T-helper 1 cell (primary cell): ENCODE measurements at places on chromosomes 1 and 21.

DNA sequence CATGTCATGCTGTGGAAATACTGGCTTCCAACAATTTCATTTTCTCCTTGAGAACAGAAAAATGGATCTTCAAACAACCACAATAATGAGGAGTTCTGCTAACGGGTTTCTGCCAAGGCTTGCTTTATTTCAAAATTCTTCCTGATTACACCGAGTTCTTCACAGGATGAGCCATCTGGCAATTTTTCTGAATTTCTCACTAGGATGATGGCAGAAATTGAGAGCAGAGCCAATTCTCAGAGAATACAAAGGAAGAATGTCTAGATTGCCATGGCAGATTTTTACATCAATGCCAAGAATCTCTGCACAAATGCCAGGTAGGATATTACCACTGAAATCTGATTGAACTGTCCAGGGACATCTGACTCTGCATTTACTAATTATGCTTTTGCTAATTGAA, 619.0 kb upstream of the CHRM3 start:
- DNase-seq = no peak

DNA sequence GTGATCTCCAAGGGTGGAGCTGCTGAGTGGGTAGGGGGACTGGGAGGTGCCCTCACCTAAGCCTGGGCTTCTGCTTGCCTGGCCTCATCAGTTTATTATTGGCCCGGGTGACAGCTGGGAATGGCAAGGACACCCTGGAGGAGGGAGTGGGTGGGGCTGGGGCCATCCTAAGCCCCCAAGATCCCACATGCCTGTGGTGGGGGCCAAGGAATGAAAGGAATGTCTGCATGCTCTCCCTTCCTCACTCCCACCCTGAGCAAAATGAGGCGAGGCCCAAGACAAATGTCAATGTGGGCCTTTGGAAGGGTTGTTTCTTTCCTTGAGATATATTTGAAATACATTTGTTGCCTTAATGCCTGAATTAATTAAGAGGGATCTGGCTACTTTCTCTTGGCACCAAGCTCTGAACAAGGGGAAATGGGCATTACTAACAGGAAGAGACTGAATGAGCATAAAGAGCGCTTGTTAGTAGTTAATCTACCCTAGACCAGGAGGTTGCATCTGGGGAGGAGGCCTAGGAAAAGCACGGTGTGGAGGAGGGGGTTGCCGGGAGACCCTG, 19.7 kb upstream of the CHI3L1 start:
- no peak for DNase-seq

- no peak for DNase-seq
These were observed 11.4 kb upstream of the ZBTB21 start for GRCh38 chr21:42021371-42022090.

DNA sequence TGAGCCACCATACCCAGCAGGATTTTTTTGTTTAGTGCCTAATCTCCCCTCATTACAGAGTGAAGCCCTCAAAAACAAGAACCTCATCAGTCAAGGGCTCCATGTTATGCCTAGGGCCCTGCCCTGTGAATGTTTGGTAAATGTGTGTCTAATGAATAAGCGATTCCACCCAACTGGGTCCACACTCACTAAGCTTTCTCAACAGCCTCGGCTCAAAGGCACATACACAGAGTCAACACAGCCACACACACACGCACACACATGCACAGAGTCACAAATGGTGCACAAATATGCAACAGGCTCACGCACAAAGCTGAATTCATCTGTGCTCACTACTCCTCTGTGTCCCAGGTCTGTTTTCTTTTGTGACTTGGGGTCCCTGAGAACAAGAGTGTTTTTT, 11.7 kb upstream of the SYNC start:
- no peak for DNase-seq

DNA sequence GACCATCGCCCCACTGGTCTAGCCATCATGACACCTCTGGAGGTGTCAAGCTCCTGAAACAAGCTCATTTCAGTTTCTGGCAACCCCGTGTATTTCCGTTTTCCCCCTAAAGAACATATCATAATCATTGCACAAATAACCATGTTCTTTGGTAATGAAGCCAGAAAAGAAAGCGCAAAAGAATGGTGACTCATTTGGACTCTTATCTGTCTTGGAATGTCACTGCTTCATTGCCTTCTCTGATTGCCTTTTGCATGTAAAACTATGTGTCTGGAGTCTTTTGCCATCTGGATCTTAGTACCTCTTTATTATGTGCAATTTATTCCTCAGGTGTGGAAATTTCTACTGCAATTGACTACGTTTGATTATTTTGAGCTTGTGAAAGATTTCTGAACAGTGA, 110.5 kb downstream of the COLGALT2 start:
- DNase-seq = no peak

DNA sequence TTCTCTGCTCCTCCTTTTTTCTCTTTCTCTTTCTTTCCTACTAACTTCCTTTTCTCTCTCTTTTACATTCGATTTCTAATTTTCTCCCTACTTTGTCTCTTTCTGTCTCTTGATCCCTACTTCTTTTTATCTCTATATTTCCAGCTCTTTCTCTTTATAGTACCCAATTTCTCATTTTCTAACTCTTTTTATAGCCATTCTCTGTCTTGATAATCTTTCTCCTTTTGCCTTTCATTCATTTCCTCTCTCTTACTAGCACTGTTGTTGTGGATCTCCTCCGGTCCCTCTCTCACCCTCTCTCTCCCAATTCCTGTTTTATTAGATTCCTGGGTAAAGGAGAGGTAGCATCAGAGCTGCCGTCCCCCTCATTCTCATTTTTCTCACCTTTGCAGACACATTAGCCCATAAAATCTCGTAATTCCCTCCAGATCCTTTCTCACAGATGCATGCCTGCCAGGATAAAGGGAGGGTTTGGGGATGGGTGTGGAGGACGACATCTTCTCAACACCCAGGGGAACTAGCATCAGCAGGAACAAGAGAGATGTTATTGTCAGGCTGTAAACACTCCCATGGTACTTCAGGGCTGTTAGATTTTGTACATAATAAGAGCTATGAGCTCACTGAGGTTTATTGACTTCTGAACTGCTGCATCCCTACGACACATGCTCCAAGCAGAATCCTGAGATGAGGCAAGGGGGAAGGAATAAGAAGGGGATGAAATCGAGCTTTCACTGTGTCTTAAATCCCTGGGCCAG, 159.0 kb upstream of the GALNT2 start:
- DNase-seq = no peak

GRCh38 chr1:22325531-22326371, 125.9 kb upstream of the ZBTB40 start:
- DNase-seq = no peak

DNA sequence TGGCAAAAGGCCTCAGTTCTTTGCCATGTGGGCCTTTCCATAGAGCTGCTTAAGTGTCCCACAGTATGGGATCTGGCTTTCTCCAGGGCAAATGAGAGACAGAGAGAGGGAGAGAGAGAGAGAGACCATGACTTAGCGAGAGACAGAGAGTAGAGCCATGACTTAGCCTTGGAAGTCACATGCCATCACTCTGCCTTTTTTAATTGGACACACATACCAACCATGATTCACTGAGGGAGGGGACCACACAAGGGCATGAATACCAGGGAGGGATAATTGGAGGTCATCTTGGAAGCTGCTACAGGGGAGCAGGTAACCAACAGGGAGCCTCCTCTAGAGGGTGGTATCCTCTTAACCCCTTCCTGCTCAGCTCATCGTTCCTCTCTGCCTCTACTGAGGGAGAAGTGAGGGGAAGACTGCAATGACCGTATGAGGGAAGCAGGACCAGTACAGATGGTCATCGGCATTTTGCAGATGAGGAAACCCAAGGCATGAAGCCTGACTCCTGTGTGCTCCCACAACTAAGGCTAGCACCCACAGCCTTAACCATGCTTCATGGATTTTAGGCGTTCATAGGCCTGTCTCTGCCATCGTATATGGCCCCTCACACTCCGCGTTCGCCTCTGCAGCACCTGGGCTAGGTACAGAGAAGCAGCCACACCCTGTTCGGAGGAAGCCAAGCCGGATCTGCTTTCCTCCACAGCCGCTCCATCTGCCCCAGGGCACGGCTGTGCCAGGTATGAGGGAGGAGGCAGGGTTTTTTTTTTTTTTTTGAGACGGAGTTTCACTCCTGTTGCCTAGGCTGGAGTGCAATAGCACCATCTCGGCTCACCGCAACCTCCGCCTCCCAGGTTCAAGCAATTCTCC, 38.6 kb downstream of the MEF2D start:
- DNase-seq = no peak

DNA sequence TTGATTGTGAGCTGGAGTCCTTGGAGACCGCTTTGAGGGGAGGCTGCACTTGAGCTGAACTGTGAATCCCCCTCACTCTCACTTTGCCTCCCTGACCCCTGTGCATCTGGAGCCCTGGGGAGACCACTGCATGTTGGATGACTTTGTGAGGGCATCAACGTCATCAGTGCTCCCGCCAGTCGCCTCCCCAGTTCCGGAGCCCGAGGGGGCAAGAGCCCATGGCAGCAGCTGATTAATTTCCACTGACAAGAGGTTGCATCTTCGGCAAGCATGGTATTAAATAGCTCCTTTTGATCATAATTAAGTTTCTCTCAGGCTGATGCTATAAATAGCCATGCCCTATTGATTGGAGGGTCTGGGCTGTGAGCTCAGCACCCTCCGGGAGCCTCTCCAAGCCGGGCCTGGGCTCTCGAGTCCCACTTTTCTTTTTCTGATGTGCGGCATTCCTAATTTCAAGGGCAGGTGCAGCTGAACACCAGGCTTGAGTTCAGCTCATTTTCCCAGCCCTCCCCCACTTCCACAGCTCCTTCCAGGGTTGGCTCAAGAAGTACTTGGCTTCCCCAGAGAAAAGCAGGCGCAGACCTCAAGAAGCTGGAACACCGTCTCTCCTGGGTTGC, 33.2 kb downstream of the KCND3 start:
- DNase-seq = no peak

DNA sequence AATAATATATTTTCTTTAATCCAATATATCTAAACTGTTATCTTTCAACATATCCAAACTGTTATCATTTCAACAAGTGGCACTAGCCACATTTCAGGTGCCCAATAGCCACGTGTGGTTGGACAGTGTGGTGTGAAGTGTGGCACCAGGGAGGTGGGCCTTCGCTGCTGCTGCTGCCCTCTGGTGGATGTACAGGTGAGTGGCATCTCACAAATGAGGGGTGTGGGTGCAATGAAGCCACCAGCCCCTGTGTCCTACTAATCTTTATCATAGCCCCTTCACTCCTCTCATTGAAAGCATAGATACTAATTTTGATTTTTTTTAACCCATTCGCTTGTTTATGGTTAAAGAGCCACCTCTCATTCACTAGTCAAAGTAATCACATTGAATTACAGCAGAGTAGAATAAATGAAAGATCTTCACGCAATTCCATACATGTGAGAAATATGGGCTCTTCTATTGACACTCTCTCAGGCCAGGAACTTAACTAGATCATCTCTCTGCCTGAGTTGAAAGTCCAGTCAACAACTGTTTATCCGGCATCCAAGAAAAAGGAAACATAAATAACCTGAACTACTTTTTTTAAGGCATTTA, 499.2 kb downstream of the OMA1 start:
- no peak for DNase-seq

GRCh38 chr1:59477867-59478266, 181.0 kb downstream of the FGGY start:
- no peak for DNase-seq

DNA sequence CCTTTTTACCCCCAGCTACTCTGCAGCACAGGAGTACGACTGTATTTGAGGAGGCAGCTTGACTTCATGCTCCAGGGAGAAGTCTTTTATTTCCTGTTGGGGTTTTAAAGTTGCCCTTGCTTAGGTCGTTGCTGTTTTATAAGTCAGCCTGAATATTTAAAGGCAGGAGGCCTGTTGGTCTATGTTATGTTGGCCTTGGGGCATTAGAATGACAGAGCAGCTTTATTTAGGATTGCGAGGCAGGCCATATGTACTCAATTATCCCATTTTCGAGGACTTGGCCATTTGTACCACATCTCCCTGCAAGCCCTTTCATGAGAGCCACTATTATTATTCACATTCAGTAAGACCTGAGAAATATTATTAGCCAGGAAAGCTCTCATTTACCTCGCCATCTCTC, 47.0 kb downstream of the KIF26B start:
- no peak for DNase-seq

GRCh38 chr1:219419860-219420259, 193.0 kb downstream of the ZC3H11B start:
- no peak for DNase-seq

DNA sequence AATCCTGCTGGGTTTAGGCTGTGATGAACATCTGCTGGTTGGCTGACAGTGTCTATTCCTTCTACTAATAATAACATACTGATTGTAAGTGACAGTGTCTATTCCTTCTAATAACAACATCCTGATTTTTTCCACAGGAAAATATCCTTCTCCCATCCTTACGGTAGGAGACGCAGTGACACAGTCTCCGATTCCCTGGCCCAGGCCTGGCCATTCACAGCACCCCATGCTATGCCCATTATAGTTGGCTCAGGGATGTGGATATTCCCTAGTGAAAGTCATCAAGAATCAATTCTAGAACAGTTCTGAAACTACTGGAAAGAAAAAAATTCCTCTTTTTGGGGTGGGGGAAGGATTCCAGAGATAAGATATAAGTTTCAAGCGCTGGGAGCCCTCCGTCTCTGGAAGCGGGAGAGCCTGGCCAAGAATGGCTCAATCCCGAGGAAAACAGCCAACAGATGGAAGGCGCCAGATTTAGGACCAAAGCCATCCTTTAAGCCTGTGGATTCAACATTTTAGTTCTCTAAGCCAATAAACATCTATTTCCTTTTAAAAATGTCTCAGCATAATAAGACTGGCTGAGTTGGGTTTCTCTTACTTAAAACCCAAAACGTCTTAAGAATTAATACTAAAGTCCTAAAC, 88.6 kb downstream of the GPATCH2 start:
- DNase-seq = no peak

DNA sequence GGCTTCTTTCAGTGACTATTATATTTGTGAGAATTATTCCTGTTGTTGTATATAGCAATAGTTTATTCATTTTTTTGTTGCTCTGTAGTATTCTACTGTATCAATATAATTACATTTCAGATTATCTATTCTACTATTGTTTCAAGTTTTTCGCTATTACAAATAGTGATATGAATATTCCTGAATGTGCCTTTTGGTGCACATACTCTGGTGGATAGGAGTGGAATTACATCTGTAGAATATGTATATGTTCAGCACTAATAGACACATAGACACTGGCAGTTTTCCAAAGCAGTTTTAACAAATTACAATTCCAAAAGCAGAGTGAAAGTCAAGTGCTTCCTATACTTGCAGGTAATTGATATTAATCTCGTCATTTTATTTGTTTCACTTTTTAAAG, 696.2 kb upstream of the PRMT6 start:
- DNase-seq = no peak

DNA sequence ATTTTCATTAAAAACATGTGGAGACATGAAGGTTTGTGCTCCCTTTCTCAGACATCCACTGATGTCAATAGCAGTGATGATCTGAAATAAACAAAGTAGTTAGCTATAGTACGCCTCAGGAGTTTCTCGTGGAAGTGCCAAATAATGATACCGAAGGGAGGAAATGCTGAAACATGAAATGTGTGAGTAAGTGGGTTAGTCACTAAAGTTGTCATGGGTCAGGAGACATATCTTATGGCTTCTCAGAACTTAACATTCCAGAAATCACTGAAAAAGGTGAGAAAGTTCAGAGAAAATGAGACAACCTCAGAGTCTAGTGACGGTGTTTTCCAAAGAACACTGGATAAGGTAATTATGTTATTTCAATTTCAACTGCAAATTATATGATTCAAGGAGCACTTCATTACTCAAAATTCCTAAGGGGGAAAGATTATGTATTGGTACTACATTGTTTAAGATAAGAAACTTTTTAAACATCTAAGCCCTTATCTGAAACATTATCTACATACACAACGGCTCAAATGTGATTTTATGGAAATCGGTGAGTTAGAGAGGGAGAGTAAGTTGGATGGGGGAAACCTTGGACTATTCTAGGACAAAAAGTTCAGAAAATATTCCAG, 20.6 kb downstream of the NIBAN1 start:
- DNase-seq = no peak

- DNase-seq = no peak
These were observed 3.2 kb upstream of the CHAF1B start for GRCh38 chr21:36381841-36382589.
